ENCODE measurements at places on chromosomes 12 and 14.

DNA sequence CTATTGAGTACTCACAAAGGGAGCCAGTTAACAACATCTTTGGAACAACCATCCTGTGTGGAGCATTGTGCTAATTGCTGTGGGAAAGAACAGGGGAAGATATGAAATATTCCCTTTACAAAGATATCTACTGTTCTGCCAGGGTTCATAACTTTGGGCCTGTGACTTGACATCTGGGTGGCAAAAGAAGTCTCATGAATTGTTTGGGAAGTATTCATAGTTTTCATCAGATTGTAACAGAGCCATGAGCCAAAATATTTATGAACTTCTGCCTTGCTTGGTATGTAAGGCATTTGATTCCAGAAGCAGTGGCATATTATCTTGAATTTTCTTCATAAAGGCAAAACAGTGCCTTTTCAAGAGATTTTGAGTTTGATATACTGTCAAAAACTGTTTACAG, 816.2 kb downstream of the DIO2 start:
- DNase-seq, result no peak

GRCh38 chr14:57317248-57317833, 48.6 kb downstream of the AP5M1 start:
- DNase-seq, result peak; percentile 40

DNA sequence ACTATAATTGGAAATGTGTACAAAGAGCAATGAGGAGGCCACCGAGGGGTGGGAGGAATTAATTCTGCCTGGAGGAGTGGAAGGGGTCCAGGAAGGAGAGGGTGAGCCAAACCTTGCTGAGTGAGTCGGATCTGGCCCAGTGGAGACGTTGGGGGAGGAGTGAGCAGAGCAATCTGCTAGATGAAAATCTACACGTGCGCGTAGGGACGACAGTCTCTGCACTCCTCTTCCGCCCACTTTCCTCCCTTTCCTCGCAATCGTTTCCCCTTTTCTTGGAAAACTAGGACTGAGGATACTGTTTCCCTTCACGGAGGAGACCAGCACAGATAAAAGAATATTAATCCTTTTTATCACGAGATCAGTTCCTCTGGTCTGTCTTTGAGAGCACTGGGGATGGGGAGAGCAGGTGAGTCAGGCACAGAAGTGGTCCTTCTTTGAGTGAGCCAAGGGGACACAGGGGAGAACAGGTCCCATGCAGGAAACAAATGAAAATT, 2.9 kb upstream of the NAB2 start:
- DNase-seq, result no peak

GRCh38 chr14:28757786-28758185, 8.8 kb upstream of the FOXG1 start:
- DNase-seq, result no peak

DNA sequence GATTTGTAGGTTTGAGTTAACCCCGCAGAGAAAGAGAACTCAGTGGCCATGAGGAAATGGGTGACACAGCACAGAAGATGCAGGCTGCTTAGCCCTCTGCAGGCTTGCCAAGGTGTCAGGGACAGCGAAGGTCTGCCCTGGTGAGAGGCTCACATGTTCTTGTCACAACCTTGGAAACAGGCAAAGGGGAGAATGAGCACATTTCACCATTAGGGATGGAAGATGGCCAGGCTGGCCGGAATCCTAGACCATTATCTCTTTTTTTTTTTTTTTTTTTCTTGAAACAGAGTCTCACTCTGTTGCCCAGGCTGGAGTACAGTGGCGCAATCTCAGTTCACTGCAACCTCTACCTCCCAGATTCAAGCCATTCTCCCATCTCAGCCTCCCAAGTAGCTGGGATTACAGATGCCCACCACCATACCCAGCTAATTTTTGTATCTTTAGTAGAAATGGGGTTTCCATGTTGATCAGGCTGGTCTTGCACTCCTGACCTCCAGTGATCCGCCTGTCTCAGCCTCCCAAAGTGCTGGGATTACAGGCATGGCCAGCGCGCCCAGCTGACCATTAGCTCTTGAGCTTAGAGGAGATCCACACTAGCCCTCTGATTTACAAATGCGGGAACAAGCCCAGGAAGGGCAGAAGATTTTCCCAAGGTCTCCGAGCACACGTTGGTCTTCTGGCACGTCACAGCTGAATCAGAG, 34.6 kb downstream of the LTBP2 start:
- DNase-seq, result no peak

- DNase-seq, result no peak
These were observed 163.1 kb downstream of the PHLDA1 start for GRCh38 chr12:75868501-75868900.

DNA sequence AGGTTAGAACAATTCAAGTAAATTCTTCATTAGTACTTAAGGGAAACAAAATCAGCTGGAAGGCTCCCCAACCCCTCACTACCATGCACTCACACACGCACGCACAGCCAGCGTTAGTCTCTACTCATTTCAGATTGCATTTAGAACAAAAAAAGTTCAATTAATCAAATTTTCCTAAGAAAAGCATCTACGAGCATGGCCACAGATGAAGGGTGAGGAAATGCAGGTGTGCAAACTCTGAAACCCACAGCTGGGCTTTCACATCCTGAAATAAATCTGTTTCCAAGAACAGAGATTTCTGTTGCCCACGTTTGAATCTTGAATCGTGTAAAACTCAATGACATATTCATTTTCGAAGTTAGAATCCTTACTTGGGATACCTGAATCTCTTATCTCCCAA, 62.6 kb downstream of the SEL1L start:
- DNase-seq, result no peak

DNA sequence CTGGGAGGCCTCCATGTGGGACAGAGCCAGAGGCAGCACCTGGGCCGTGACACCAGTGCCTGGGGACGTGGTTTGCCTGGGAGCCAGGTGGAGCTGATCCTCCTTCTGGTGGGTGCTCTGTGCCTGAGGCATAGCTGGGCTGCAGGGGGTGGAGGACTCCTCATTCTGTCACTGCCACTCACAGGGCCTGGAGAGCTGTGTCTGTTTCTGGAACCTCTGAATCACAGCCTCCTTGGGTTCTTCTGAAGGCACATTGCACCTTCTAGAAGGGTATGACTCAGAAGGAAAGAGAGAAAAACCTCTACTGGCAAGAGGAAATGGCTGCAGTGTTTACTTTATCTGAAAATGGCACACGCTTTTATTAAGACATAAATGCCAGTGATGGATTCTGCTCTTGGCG, 659.8 kb downstream of the VRK1 start:
- peak; percentile 14 for DNase-seq

GRCh38 chr14:104741803-104742251, 11.1 kb upstream of the SIVA1 start:
- no peak for DNase-seq

DNA sequence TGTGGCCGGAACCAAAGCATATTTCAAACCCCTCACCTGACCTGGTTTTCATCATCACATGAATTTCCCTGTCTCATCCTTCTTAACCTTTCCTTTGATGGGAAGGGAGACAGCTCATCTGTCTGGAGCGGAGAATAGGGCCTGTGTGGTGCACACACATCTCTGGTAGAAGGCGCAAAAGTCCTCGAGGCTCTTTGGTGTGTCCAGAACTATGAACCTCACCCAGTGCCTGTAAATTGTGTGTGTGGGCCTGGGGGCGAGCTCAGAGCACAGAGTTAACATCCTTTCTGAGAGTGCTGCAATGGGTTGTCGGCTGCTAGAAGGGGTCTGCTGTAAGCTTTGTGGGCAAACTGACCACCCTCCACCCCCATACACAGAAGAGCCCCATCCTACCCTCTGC, 749 bp downstream of the GALNT6 start:
- no peak for DNase-seq

GRCh38 chr12:123491056-123491455, 33.1 kb downstream of the SNRNP35 start:
- no peak for DNase-seq

DNA sequence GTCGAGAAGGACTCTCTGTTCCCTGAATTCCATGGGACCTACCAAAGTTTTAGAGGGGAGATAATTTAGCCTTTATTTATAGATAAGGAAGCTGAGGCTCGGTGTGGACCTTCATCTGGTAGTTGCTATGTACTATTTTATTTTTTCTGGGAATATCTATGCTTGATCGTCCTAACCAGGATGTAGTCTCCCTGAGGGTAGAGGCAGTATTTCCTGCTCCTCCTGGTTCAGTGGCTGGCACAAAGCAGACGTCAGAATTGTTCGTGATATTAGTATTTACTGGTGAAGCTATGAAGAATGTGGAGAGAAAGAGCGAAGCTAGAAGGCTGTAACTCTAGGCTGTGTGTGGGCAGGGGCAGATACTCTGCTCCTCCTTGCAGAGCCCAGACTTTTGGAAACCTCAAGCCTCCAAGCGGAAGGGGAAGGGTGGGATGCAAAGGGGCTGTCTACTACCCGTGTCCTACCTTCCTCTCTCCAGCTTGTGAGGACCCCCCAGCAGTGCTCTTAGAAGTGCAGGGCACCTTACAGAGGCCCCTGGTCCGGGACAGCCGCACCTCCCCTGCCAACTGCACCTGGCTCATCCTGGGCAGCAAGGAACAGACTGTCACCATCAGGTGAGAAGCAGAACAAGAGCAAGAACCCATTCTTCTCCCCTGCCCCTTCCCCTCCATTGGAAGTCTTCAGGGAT, 1.4 kb downstream of the LRP10 start:
- no peak for DNase-seq

DNA sequence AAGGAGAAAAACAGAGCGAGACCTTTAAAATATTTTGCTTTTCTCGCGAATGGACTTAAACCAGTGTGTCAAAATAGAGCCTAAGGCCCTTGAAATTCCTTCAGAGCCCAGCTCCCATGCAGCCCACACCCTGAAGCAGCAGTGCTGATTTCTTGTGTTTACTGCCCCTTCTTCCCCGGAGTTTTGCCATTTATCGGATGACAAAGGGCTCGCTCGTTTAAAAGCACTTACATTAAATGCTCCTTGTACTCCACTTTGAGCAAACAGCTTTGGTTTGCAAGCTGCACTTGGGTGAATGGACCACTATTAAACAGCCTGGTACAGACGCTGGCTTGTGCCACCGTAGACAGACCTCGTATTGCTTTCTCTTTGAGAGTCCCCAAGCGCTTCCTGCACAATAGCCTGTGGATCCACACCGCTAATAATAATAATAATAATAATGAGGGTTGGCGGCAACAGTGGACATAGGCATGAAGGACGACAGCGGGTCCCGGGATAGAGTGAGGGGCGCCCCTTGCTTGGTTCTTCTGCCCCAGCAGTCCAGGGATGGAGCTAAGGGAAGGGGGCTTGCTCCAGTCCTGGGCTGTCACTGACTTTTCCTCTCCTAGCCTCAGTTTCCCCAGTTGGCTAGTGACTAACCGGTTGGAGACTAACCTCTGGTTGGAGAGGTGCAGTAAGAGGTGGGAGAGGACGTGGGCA, 6.6 kb downstream of the DLK1 start:
- no peak for DNase-seq
